ENCODE measurements at places on chromosomes 5 and 9.

DNA sequence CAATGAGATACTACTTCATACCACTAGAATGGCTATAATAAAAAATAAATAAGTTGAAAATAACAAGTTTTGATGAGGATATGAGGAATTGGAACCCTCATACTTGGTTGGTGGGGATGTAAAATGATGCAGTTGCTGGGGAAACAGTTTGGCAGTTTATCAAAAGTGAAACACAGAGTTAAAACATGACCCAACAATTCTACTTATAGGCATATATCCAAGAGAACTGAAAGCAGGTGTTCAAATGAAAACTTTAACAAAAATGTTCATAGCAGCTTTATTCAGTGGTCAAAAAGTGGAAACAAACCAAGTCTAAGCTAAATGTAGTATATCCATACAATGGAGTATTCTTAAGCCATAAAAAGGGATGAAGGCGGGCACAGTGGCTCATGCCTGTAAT, 13.1 kb upstream of the LHFPL2 start:
- DNase-seq, result no peak

- DNase-seq, result no peak
These were observed 270.8 kb downstream of the NTRK2 start for GRCh38 chr9:84940294-84940693.

DNA sequence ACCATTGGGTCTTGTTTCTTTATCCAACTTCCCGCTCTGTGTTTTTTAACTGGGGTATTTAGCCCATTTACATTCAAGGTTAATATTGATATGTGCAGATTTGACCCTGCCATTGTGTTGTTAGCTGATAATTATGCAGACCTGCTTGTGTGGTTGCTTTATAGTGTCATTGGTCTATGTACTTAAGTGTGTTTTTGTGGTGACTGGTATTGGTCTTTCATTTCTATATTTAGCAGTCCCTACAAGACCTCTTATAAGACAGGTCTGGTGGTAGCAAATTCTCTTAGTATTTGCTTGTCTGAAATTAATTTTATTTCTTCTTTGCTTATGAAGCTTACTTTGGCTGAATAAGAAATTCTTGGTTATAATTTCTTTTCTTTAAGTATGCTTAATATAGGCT, 698.1 kb downstream of the DTWD2 start:
- no peak for DNase-seq

- no peak for DNase-seq
These were observed 4.5 kb downstream of the SH2D3C start for GRCh38 chr9:127773981-127774380.

GRCh38 chr5:78653681-78654366, 5.3 kb upstream of the LHFPL2 start:
- no peak for DNase-seq

All from stimulated activated CD4-positive, alpha-beta T cell treated with anti-CD3 and anti-CD28 coated beads, Interleukin-12 subunit alpha, Interleukin-12 subunit beta, amount 100 ng/mL, for 24 hours (primary cell).